A549 treated with Hydrocortisone at 1 μM for 4 hours (cell line): ENCODE measurements at places on chromosomes 7 and 10. TPM values are rescaled to one million over a fixed set of nuclear protein-coding genes. Genes with fewer than 3 reads are reported as not detected.

The SVOPL gene
- not detected in 5 replicates for total RNA-seq

The LRRN3 gene
- 0.05 TPM in 1 of 5 replicates, not detected in the others for total RNA-seq

The PPP1R9A gene
- 2.8 to 4.6 TPM (median 3.7 TPM) in 5 replicates for total RNA-seq

The SPAG6 gene
- total RNA-seq, result not detected in 5 replicates

The PSD gene
- total RNA-seq, result 0.25 to 0.78 TPM (median 0.43 TPM) in 5 replicates

The SPDYE5 gene
- total RNA-seq, result not detected in 5 replicates

The SUGCT gene
- 0.58 to 1.4 TPM (median 0.73 TPM) in 5 replicates for total RNA-seq

The TAS2R41 gene
- total RNA-seq, result not detected in 5 replicates

The NPC1L1 gene
- total RNA-seq, result 0.05 to 0.11 TPM (median 0.08 TPM) in 5 replicates

The THSD7A gene
- total RNA-seq, result 1.3 to 2.7 TPM (median 2.2 TPM) in 5 replicates

The TMEM176B gene
- 0.10 to 0.17 TPM (median 0.13 TPM) in 3 of 5 replicates, not detected in the others for total RNA-seq

The GPR15LG gene
- not detected in 5 replicates for total RNA-seq

The EPO gene
- total RNA-seq, result not detected in 5 replicates

The IL2RA gene
- total RNA-seq, result not detected in 5 replicates

The CLDN3 gene
- 1.6 to 3.8 TPM (median 3.4 TPM) in 5 replicates for total RNA-seq

The SGMS1 gene
- total RNA-seq, result 43.7 to 62.1 TPM (median 53.1 TPM) in 5 replicates

The CALML5 gene
- total RNA-seq, result not detected in 5 replicates

The LAMB4 gene
- 0.10 to 0.47 TPM (median 0.15 TPM) in 5 replicates for total RNA-seq

The SP4 gene
- total RNA-seq, result 0.76 to 1.5 TPM (median 0.95 TPM) in 5 replicates

The GIMAP2 gene
- total RNA-seq, result 0.08 to 0.15 TPM (median 0.09 TPM) in 3 of 5 replicates, not detected in the others

The ZNF804B gene
- total RNA-seq, result not detected in 5 replicates

The PRRT4 gene
- 0.08 to 0.45 TPM (median 0.26 TPM) in 5 replicates for total RNA-seq
